ENCODE measurements at places on chromosomes 1 and 21. TPM values are rescaled to one million over a fixed set of nuclear protein-coding genes. Genes with fewer than 3 reads are reported as not detected.

DNA sequence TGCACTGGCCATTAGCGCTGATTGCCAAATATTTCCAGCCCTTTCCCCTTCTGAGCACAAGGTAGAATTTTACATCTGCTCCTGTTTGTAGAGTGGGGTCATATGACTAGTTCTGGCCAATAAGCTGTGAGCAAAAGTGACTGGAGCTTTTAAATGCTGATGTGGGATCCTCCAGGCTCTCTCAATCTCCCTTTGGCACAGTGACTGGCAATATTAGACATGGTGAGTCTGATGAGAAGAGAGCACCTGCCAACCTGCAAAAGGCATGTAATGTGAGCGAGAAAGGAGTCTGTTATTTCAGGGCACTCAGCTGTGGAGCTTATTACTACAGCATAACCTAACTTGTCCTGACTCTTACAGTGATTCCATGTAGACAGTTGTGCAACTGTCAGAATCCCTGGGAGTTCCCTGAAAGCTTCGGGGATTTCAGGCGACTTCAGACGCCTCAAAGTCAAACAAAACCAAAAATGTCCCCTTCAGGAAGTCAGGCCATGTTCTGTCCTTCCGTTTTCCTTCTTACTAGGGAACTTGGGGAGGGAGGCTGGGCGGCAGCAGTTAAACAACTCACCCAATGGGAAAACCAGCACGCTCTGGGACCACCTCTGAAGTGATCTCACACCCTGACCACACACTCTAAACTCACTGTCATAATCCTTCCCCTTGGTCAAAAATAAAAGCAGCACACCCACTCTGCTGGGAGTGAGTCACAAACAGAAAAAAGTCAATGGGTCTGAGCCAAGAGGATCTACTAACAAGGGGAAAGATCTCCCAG, 3.6 kb upstream of the RASSF5 start:
- no peak for DNase-seq

DNA sequence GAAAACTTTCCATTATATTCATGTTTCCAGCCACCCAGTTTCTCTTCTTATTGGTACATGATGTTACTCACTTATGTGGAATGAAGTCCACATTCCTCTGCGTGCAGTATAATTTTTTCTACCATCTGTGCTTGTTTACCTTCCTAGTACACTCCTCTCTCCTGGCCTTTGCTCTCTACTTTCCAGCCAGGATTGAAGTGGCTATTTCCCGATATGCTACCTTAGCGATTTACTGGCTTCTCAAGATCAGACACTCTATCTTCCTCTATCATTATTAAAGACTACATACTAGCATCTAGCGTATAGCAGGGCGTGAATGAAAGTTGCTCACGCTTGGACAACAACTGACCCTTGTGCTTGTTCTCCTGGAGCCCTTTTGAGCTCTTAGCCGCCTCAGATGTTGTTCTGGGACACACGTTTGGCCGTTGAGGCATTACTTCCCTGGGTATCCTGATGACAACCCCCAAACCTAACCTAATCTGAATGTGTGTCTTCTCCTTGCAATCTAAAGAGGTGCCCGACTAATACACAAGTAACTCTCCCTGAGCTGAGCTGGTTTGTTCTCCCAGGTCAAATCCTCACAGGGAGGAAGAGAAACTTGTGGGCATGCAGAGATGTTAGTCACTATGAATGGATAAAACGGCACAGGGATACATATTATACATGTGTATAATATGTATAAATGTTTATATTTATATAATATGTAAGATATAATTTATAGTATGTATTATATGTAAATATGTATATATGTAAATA, 13.4 kb upstream of the MTARC2 start:
- no peak for DNase-seq

- DNase-seq, result no peak
These were observed 680.3 kb downstream of the PLA2G4A start for GRCh38 chr1:187509091-187509490.

- DNase-seq, result no peak
These were observed 609.6 kb downstream of the PTPRU start for GRCh38 chr1:29845910-29846309.

GRCh38 chr1:56456435-56457101, 122.8 kb downstream of the PLPP3 start:
- no peak for DNase-seq

The MAP3K21 gene
- total RNA-seq, result 54.4 TPM

The OPRD1 gene
- 0.18 TPM for total RNA-seq

- no peak for DNase-seq
These were observed 162.3 kb downstream of the PSMG1 start for GRCh38 chr21:39020751-39021477.

DNA sequence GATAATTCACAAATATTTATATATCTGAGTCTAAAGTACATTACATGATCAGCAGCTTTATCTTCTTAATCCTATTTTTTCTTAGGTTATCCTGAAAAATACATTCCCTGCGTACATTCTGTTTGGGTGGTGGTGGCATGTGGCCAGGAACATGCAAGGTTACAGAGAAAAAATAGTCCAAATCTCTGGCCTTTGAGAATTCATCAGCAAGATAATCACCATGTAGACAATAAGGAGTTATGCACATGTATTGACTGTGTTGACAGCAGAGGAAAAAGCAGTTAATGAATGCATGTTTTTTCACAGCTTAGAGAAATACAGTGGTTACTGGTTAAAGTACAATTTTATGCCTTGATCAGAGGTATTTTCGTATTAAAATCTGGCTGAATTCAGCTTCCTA, 49.0 kb downstream of the ABCA4 start:
- DNase-seq, result no peak

The C1orf232 gene
- total RNA-seq, result not detected

The C1orf94 gene
- not detected for total RNA-seq

GRCh38 chr1:195831789-195832188, 776.5 kb downstream of the KCNT2 start:
- DNase-seq, result no peak

DNA sequence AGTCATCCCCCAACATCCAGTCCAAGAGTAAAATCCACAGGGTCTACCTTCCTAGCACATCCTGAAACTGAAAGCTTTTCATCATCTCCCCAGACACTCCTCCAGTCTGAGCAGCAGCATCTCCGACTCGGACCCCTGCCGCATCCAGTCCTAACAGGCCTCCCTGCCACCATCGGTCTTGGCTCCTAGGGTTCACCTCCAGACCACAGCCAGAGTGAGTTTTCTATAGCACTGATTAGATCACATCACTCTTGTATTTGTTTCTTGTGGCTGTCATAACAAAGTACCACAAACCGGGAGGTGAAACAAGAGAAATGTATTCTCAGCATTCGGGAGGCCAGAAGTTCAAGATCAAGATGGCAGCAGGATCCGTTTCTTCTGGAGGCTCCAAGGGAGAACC, 187.8 kb downstream of the TOMM20 start:
- no peak for DNase-seq

GRCh38 chr1:176826265-176826664, 338.2 kb downstream of the ASTN1 start:
- no peak for DNase-seq

The RNF186 gene
- 19.0 TPM for total RNA-seq

- no peak for DNase-seq
These were observed 15.9 kb downstream of the IGSF21 start for GRCh38 chr1:18123467-18123992.

All from Peyer's patch (tissue), 4 donors.